ENCODE measurements at places on chromosomes 13 and 19.
A peak's percentile ranks its signal among the peaks of the same experiment; 100 is the strongest.

DNA sequence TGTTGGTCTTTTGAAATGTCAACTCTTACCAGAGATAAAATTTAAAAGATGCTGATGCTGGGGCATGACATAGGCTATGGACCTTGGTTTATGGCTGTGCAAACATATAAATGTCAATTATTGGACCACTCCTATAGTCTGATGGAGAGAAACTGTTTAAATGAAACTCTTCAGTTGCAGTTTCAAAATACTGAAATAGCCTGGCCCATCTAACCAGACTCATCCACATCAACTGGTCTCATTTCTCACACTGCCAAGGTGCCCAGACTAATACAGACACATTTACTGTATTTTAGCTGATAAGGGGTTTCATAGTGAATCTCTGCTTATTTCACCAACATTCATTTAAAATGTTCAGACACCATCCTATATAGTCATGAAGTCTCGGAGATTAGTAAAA, 19.9 kb downstream of the SERPINE3 start:
- DNase-seq = no peak

DNA sequence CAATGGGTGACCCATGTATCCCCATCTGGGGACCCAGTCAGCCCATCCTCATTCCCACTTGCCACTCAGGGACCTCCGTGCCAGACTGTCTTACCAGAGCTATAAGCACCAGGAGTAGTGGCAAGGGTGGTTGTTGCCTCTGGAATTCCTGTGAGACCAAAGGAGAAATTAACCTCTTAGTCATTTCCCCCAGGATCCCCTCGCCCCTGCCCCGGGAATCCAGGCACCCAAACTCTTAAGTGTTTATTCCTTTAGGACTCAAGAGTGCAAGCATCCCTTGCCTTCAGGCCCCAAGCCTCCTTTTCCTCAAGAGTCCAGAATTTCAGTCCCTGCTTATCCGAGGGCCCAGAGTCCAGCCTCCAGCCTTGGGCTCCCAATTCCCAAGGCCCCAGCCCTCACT, 9.2 kb downstream of the NTN5 start:
- no peak for DNase-seq

- DNase-seq = no peak
These were observed 216.5 kb downstream of the PCCA start for GRCh38 chr13:100305398-100305797.

- no peak for DNase-seq
These were observed 27.5 kb upstream of the KCTD15 start for GRCh38 chr19:33769208-33769607.

GRCh38 chr13:112938680-112939079, 30.3 kb upstream of the MCF2L start:
- DNase-seq = no peak

DNA sequence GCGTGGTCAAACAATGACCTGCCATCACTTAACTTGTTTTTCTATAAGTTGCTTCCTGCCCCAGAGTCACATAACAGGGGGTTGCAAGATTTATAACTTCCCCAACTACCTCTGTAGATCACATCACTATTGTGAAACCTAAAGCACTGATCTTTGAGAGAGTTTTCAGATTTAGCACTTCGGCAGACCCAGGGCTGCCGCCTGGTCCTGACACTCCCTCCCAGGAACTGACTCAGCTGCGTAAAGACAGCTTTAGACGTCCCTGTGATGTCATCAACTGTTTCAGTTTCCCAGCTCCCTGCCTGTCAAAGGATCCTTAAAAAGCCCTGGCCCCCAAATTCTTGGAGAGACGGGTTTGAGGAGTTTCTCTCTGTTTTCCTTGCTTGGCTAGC, 33.3 kb downstream of the IGFL2 start:
- peak; percentile 22 for DNase-seq
